Anterior cingulate cortex (tissue), 58 donors: ENCODE measurements at places on chromosomes 4 and X.

GRCh38 chr4:163550869-163551267 is 56.4 kb downstream of the TMA16 start:
- DNase-seq, result no peak

- peak; percentile 16 for DNase-seq
Observed at GRCh38 chrX:49171752-49172279, at the start of gene PLP2. Gene PLP2, plus strand, starts transcription at chrX:49171898. Its CDS starts 103 bp downstream, at chrX:49172001.

GRCh38 chr4:91113130-91113706 is 986.0 kb downstream of the CCSER1 start:
- DNase-seq, result no peak

- no peak for DNase-seq
Observed at GRCh38 chrX:110003167-110004156, 548 bp downstream of the TMEM164 start.

- peak; percentile 48 for DNase-seq
Observed at GRCh38 chr4:128831531-128832242, 22.2 kb downstream of the JADE1 start.

- no peak for DNase-seq
Observed at GRCh38 chr4:153535772-153536513, 69.8 kb downstream of the TMEM131L start.

- no peak for DNase-seq
Observed at GRCh38 chrX:50905334-50905733, 5.2 kb upstream of the BMP15 start.
